GM12878 (cell line): ENCODE measurements at places on chromosomes 6 and 20. TPM values are rescaled to one million over a fixed set of nuclear protein-coding genes. Genes with fewer than 3 reads are reported as not detected.

GRCh38 chr6:68875403-68875802 is 240.3 kb downstream of the ADGRB3 start:
- no peak for DNase-seq

TRDN gene
- polyA plus RNA-seq = not detected in 2 replicates

DNA sequence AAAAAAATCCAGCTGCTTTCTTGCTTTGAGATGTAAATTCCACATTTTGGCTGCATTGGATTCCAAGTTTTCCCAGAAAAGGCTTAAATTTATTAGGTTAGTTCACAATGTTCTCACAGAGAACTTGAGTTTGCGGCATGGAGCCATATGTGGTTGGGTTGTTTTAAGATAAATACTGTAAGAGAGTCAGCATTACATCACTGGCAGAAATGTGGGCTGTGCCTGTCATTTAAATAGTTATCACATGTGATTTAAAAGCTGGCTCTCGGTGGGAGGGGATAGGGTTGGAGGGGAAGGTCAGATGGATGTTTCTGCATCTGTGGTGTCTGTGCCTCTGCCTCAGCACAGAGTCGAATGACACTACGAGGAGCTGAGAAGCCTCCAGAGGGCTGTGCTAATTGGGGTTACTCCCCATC is 73.8 kb upstream of the SCP2D1 start:
- no peak for DNase-seq

DNA sequence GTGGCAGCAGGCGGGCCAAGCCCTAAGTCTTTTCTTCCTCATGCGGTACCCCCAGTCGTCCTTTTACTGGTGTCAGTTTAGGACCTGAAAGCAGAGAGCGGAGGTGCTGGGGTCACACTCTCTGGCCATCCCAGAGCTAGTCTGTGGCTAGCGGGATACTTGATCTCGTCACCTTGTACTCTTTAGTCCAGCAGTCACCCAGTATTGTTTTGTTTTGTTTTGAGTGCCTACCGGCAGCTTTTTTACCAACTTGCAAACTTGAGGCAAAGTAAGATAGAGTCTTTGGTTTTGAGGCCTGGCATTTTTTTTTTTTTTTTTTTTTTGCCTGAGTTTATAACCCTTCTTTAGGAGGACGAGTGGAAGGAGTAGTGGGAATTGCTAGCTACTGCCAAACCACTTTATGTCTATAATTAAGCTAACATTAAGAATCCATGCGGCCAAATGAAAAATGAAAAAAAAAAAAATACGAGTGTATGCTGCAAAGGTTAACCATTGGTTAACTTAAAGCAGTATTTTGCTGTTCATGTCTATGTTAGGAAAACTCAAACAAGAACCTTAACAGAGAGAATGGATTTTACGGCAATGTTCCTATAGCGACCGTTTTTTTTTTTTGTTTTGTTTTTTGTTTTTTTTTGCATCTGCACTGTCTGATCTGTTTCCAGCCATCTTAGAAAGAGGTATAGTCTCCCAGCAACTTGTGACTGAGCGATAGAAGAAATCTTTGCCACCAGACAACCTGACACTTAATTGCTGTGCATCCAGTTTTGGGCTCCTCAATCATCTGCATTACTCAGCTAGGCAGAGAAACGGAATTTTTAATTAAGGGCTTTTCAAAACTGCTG is 56.9 kb downstream of the FAM217A start:
- no peak for DNase-seq

GRCh38 chr6:35385457-35386202 is 43.3 kb downstream of the PPARD start:
- no peak for DNase-seq

DNA sequence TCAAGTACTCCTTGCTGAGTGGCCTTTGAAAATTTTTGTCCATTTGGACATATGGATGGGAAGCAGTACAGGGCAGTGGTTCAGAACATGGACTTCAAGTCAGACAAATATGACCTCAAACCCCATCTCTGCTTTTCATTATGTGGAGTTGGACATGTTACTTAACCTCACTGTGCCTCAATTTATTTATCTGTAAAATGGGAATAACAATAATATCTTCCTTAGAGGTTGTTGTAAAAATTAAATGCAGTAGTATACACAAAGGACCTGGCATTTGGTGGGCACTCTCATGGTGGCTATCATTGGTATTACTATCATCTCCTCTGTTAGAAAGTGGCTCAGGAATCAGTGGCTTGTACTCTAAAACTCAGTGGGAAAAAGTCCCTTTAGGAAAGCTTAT is 204.0 kb upstream of the MYLIP start:
- DNase-seq = no peak

- no peak for DNase-seq
These were observed 219.7 kb downstream of the FARS2 start for GRCh38 chr6:5481033-5481432.

DNA sequence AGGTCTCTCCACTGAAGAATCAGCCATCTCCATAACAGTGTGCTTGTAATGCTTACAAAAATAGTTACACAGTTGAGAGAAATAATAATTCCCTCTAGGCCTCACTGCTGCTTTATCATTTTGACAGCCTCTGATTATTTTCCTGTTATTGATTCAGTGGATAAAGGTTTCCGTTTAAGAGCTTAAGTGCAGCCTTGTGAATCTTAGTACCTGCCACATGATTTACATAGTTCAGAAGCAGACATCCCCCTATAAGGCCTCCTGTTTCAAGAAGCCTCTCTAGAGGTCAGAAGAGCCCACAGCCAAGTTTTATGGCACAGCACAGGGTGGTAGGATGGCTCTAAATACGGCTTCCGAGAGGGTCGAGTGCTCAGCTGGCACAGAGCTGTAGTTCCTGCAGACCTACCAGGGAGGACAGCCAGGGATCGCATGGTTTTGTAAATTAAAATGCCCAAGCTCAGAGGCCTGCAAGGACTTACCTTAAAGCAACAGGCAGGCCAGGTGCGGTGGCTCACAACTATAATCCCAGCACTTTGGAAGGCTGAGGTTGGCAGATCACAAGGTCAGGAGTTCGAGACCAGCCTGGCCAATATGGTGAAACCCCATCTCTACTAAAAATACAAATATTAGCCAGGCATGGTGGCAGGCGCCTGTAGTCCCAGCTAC is 17.6 kb upstream of the PYGB start:
- DNase-seq = no peak

DNA sequence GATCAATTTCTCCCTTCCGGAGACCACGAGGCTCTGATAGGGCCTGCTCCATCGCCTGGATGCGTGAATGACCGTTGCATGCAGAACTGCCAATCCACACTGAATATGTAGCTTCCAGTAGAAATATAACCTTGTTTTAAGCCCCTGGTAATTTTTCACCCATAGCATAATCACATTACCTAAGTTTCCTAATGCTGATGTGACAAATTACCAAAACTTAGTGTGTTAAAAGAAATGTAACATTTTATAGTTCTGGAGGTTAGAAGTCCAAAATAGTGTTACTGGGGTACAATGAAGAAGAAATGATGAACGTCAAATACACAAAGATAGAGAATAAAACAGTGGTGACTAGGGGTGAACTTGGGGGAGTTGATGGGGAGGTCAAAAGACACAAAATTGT is 22.0 kb upstream of the SIRPD start:
- no peak for DNase-seq

DNA sequence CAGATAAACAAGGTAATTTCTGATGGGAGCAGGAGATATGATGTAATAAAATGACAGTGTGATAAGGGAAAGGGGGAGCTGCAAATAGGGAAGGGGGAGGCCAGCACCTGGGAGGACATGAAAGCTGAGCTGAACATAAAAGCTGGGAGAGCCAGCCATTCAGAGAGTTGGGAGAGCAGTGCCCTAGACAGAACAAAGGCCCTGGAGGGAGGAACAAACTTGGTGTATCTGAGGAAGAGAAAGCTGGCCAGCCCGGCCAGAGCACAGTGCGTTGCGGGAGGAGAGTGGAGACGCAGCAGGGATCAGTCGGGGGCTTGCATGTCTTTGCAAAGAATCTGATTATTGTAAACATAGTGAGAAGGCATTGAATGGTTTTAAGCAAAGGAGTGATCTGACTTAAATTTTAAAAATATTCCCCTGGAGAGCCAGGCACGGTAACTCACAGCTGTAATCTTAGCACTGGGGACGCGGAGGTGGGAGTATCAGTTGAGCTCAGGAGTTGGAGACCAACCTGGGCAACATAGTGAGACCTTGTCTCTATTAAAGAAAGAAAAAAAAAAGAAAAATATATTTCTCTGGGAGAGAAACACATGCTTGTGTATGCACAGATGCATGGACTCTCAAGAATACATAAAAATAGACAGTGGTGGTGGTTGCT is 318.2 kb downstream of the ZFAND3 start:
- no peak for DNase-seq

GRCh38 chr6:161410736-161411135 is 136.9 kb upstream of the AGPAT4 start:
- DNase-seq = no peak

DNA sequence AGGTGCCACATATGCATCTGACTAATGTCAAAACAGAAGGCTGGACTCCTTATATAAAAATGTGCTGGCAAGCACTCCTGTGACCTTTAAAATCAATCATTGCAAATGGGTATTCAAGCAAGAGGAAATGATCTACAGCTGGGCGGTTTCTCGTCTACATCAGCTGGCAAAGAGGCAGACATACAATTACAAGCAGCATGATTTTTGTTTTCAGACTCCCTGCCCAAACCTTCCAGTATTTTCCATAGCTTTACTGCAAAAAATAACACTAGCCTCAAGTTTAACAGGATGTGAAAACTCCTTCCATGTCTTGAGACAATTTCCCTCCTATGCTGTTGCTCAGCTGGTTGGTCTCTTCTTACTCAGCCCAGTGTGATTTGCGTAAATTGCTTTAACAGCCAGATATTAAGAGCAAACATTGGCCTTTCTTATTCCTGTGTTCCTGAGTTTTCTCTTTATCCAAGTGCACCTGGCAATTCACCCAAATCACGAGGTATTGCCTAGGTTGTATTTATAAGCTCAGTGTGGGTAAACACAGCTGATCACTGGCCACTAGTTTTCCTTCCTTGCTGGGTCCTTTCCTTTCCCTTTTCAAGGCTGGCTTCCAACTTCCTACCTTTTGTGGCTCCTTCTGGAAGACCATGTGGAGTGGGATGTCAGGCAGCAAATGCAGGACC is 130.4 kb downstream of the MOXD1 start:
- DNase-seq = no peak

GRCh38 chr6:53107091-53107490 is 41.5 kb downstream of the GCM1 start:
- no peak for DNase-seq

GRCh38 chr6:136228814-136229213 is 21.3 kb downstream of the MTFR2 start:
- no peak for DNase-seq

GRCh38 chr6:87574237-87574804 is 15.5 kb downstream of the RARS2 start:
- DNase-seq = no peak

GRCh38 chr6:43125119-43125518 is 46.0 kb upstream of the SRF start:
- no peak for DNase-seq

CCM2L gene
- polyA plus RNA-seq = not detected in 2 replicates

DNA sequence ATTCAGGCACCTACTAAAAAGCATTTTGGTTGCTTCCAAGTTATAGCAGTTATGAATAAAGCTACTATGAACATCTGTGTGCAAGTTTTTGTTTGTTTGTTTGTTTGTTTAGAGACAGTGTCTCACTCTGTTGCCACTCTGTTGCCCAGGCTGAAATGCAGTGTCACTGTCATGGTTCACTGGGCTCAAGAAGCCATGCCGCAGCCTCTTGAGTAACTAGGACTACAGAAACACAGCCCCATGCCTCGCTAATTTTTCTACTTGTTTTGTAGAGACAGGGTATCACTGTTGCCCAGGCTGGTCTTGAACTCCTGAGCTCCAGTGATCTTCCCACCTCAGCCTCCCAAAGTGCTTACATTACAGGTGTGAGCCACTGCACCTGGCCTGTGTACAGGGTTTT is 795.9 kb downstream of the EPHA7 start:
- no peak for DNase-seq

DNA sequence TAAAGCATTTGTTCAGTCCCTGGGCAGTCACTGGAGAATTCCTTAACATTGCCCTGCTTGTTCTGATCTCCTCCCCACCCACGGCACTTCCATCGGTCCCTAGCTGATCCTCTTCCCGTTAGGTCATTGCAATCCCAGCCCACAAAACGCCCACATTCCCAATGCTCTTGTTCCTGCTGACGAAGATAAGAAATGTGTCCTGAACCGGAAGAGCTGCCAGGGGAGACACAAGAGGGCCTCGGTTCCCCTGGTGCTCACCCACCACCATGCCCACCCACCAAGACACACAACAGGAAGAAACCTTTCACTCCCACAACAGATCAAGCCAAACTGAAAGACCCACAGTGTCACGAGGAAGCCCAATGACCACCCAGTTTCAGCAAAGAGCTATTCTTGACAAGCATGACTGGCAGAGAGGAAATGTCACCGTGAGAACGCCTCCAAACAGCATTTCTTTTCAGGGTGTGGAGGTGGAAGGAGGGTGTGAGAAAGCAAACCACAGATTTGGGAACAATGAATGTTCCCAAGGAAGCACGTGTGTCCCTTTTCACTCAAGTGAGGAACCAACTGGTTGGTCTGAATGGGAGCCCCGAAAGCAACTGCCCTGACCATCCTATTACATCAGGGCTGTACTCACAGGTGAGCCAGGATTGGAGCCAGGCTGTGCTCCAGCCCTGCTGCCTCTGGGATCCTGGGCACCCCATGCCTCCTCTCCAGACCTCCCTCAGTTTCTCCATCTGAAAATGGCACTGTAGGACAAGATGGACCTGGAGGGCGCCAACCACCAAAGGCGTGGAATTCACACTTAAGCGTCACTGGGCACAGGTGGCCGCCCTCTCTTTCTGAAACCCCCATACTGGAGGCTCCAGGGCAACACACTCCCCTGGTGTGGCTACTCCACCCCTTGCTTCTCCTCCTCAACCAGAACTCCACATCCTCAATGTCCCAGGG is 97.5 kb downstream of the ZMYND8 start:
- peak; percentile 98 for DNase-seq

MAP1LC3A gene
- 0.79 and 1.2 TPM in 2 replicates for polyA plus RNA-seq

GRCh38 chr6:129612440-129612839 is 97.5 kb downstream of the ARHGAP18 start:
- DNase-seq = no peak

DNA sequence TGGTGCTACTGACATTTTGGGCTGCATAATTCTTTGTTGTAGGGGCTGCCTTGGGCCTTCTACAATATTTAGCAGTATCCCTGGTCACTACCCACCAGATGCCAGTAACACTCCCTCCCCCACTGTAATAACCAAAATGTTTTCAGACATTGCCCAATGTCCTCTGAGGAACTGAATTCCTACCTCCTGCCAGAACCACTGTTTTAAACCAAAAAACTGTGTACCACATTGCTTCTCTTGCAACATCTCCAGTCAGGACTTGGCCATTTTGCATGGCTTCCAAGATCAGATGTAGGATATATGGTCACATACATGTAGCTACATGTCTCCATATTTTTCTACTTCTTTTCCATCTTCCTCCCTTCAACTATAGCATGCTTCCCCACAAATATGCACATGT is 97.4 kb upstream of the IFNGR1 start:
- DNase-seq = no peak

BTNL2 gene
- polyA plus RNA-seq = 0.10 TPM in 1 of 2 replicates, not detected in the other

VSX1 gene
- not detected in 2 replicates for polyA plus RNA-seq
